ENCODE measurements at places on chromosomes 6 and 20. TPM values are rescaled to one million over a fixed set of nuclear protein-coding genes. Genes with fewer than 3 reads are reported as not detected.

DNA sequence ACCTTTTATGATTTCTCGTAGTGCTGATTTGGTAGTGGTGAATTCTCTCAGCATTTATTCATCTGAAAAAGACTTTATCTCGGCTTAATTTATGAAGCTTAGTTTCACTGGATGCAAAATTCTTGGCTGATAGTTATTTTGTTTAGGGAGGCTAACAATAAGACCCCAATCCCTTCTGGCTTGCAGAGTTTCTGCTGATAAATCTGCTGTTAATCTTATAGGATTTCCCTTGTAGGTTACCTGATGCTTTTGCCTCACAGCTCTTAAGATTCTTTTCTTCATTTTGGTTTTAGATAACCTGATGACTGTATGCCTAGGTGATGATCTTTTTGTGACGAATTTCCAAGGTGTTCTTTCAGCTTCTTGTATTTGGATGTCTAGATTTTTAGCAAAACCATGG, 388.7 kb downstream of the UTRN start:
- DNase-seq, result no peak

The JPH2 gene
- polyA plus RNA-seq, result 2.6 TPM

DNA sequence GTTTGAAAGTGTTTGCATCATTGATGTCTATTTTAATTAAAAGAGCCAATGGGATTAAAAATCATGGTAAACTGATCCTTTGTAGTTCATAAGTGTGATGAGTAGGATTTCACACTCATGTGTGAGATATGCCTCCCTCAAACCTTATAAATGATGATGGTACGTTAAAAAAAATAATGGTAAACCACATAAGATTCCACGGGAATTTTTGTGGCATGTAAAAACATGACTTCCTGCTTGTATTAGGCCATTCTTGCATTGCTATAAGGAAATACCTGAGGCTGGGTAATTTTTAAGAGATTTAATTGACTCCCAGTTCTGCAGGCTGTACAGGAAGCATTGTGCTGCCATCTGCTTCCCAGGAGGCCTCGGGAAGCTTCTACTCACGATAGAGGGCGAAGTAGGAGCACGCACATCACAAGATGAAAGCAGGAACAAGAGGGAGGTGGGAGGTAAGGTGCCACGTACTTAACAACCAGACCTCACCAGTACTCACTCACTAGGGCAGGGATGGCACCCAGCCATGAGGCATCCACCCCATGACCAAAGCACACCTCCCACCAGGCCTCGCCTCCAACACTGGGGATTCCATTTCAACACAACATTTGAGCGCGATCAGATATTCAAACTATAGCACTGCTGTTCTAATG, 187.6 kb upstream of the QKI start:
- peak; percentile 82 for DNase-seq

GRCh38 chr20:21099751-21100577, 6.2 kb downstream of the LINC00237 start:
- no peak for DNase-seq

DNA sequence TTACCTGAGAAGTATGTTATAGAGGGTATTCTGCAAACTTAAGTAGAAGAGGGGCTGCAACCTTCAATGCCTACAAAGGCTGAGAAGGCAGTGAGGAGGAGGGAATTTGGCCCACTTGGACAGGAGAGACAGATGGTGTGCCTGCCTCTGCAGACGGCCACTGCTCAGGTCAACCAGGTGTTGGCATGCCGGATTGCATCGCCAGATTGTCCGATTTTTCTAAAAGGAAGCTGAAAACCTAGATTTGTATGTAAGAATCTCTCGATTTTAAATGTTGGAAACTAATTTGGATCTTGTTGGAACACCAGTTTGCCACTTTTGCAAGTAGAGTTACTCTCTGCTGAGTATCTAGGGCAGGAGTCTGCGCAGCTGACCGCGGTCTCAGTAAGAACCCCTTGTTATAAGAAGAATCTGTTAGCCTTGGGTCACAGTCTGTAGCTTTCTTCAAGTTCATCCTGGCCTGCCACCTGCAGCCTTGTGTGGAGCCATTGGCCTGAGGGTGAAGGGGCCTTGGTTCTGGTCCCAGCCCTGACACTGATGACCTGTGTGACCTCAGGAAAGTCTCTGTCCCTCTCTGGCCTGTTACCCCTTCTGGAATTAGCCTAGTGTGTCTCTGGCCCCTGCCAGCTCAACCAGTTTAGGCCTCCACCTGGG, 54.4 kb downstream of the TGM2 start:
- no peak for DNase-seq

GRCh38 chr6:89372506-89372901, 20.0 kb upstream of the UBE2J1 start:
- DNase-seq, result no peak

The C20orf144 gene
- not detected for polyA plus RNA-seq

GRCh38 chr6:163782436-163783003, 368.0 kb downstream of the QKI start:
- DNase-seq, result no peak

DNA sequence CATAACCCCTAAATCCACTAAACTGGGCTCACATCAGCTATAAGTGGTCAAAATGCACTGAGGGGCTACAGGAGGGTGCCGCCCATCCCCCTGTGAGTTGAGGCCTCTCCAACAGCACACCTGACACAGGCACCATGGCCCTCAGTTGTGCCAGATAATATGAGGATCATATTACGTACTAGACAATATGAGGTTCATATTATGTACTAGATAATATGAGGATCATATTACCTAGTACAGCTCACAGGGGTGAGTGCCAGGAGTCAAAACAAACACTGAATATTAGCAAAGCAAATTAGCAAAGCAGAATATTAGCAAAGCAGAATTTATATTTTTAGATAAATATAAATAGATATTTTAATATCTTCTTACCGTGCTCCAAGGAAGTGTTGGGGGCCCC, 35.3 kb downstream of the CD24 start:
- no peak for DNase-seq

DNA sequence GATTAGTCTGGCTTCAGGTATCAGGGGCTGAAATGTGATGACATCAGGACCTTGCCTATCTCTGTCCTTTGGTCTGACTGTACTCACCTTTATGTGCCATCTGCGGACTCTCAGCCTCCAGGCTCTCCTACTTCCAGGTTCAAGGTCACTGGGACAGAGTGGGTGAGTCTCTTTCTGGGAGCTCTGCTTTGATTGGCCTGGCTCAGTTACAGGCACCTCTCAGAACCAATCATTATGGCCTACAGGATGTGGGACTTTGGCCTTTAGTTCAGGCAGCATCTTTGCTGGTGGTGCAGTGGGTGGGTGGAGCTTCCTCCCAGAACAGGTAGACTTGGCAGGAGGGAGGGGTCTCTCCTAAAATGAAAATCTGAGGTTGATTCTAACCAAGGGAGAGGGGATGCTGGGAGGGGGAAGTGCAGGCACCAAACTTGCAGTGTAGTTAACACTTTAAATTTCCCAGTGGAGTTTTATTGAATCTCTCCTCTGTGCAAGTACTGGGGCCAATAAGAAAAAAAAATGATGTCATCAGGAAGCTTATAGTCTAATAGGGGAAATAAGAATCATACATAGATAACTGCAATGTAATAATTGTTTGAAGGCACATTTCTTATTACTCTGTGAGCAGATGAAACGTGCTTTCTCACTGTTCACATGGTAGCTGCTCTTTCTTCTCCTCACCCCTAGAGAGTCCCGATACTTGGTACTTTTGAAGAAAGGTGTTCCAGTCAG, 53.4 kb downstream of the SLC24A3 start:
- DNase-seq, result no peak

DNA sequence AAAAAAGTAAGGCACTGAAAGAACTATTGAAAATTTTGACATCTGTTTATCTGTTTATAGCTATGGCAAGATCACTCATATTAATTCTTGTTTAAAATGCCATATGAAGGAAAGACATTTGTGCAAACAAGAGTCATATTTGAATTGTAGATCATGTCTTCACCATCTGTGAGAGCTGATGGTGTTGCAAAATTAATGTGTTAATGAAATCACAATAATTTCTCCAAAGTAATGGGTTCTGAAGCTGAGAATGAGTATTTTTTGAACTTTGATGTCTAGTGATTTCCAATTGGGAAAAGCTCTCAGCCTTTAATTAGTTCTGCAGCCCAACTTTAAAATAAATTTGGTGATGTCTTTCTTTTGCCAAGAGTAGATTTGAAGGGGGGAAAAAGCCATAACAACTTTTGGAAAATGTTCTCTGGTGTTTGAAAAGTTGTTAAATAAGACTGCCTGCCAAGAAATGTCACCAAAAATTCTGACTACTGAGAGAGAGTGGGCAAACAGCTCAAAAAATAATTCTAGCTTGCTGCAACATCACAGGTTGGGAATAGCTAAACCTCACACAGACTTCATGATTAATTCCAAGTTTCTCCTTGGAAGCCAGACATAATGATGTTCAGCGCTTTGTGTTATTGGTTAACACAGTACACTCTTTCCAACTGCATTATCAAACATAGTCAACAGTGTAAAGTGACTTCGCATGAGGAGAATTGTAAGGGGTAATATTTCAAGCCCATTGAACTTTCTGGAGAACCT, 142.6 kb downstream of the SOBP start:
- DNase-seq, result no peak

The PFDN6 gene
- 169 TPM for polyA plus RNA-seq

- DNase-seq, result no peak
Observed at GRCh38 chr6:20221421-20221820, 9.2 kb upstream of the MBOAT1 start.

DNA sequence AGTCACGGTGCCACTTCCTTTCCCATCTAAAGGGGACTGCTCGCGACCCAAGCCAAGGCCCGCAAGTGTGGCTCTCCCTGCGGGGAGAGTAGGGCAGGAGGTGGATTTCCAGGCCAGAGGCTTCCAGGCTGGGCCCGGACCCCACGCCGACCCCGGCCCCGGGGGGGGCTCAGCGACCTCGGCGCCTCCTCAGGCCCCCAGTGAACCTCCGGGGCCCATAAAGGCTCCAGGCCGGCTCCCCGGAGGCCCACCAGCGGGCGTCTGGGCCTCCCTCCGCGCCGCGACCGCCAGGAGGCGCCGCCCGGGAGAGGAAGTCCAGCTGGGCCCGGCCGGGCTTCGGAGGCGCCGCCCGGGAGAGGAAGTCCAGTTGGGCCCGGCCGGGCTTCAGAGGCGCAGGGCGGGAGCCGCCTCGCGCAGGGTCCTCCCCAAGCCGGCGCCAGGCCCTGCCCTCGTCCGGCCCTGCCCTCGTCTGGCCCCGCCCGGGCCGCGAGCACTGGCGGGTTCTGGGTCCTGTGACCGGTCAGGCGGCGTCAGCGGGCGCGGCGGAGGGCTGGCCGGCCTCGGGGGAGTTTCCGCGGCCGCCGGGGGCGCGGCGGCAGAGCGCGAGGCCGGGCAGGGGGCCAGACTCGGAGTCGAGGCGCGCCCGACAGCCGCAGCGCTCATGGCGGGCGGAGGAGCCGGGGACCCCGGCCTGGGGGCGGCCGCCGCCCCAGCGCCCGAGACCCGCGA, at the start of gene RAB32:
RAB32 (plus strand) TSS at position 623 of the 729 bp plus-strand sequence; CDS start at position 662, 39 bp downstream.
- peak; percentile 53 for DNase-seq
